Thyroid gland (tissue), 4 donors: ENCODE measurements at places on chromosomes 7 and 10. TPM values are rescaled to one million over a fixed set of nuclear protein-coding genes. Genes with fewer than 3 reads are reported as not detected.

VSIR gene
- 20.0 TPM for total RNA-seq

PBLD gene
- 5.0 TPM for total RNA-seq

UBE2H gene
- total RNA-seq, result 156 TPM

AMZ1 gene
- 1.2 TPM for total RNA-seq

MBLAC1 gene
- 3.2 TPM for total RNA-seq

CALN1 gene
- 0.10 TPM for total RNA-seq

ZNF3 gene
- total RNA-seq, result 31.4 TPM

GRCh38 chr7:96135241-96135640, 186.7 kb downstream of the SLC25A13 start:
- H3K36me3 ChIP-seq, result no peaks in the 10 kb centered on the region
- no peak for DNase-seq
- no peaks in the 10 kb centered on the region for H3K4me1 ChIP-seq
- H3K27me3 ChIP-seq, result no peaks in the 10 kb centered on the region

DNA sequence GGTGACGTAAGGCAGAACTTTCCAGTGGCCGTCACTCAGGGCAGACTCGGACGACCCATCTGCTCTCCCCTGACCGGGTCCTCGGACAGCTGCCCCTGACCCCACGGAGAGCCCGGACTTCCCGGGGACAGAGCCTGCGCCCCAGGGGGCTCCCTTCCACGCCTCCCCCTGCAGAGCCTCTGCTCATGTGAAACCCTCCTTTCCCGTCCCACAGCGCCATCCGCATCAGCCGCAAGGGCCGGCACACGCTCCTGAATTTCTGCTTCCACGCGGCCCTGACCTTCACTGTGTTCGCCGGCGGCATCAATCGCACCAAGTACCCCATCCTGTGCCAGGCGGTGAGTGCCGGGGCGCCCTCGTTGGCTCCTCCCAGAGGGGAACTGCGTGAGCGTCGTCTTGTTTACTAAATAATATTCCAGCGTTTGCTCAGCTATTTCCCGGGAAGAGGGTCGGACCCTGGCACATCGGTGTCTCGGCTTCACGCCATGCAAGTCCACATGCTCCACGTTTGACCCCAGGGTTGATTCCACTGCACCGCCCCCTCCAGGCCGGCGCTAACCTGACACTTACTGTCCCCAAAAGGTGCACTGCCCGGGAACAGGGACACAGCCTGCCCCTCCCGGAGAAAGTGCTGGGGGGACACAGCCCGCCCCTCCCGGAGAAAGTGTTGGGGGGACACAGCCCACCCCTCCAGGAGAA, 10.9 kb downstream of the ADGRA1 start:
- no peak for DNase-seq
- H3K4me1 ChIP-seq, result no peaks in the 10 kb centered on the region
- no peak overlapping the region for H3K4me3 ChIP-seq
- no peaks in the 10 kb centered on the region for H3K36me3 ChIP-seq
- H3K27me3 ChIP-seq, result no peaks in the 10 kb centered on the region

- no peak overlapping the region for H3K27ac ChIP-seq
- peaks cover 10% of the 10 kb centered on the region for H3K4me1 ChIP-seq
- no peak for DNase-seq
- H3K27me3 ChIP-seq, result no peaks in the 10 kb centered on the region
These were observed 40.1 kb downstream of the HHEX start for GRCh38 chr10:92729886-92730285.

GRCh38 chr7:114530057-114530611, 115.5 kb downstream of the FOXP2 start:
- no peaks in the 10 kb centered on the region for H3K27me3 ChIP-seq
- H3K4me1 ChIP-seq, result peaks cover 4% of the 10 kb centered on the region
- no peak for DNase-seq
- H3K36me3 ChIP-seq, result no peaks in the 10 kb centered on the region
- H3K27ac ChIP-seq, result no peak overlapping the region

GRCh38 chr10:49184642-49185111, 3.5 kb downstream of the TMEM273 start:
- H3K4me1 ChIP-seq, result no peaks in the 10 kb centered on the region
- H3K4me3 ChIP-seq, result no peak overlapping the region
- no peak overlapping the region for H3K27ac ChIP-seq

- no peaks in the 10 kb centered on the region for H3K27me3 ChIP-seq
- no peak overlapping the region for H3K27ac ChIP-seq
- peaks cover 4% of the 10 kb centered on the region for H3K4me1 ChIP-seq
- H3K4me3 ChIP-seq, result no peak overlapping the region
- no peak for DNase-seq
These were observed 60.8 kb downstream of the PHTF2 start for GRCh38 chr7:77859343-77859742.

- no peaks in the 10 kb centered on the region for H3K27me3 ChIP-seq
- DNase-seq, result no peak
- H3K4me3 ChIP-seq, result no peak overlapping the region
- peaks cover 4% of the 10 kb centered on the region for H3K4me1 ChIP-seq
These were observed 55.2 kb upstream of the FRMD4A start for GRCh38 chr10:14385596-14386593.

DNA sequence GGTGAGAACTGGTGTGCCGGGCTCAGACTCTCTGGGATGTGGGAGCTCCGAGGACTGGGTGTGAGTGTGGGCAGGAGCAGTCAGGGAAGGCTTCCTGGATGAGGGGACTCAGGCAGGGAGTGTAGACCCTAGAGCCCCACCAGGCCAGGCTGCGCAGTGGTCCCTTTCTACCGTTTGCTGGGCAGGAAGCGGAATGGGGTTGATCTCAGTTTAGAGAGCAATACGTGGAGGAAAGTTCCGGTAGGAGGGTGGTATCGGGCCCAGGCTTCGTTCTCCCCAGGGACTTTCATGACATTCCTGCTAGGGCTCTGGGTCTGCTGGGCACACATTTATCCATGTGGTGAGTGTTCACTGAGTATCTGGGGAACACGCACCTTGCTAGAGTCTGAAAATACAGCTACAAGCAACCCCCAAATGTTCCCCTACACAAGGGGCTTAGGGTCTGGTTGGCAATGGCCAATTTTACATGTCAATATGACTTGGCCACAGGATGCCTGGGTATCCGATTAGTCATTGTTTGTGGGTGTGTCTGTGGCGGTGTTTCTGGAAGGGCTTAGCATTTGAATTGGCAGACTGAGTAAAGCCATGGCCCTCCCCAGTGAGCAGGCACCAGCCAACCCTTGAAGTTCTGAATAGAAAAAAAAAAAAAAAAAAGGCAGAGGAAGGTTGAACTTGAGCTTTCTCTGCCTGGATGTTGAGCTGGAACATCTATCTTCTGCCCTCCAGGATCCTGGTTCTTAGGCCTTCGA, 20.8 kb downstream of the GHRHR start:
- H3K4me3 ChIP-seq, result no peak overlapping the region
- H3K36me3 ChIP-seq, result no peaks in the 10 kb centered on the region
- H3K4me1 ChIP-seq, result peaks cover 23% of the 10 kb centered on the region
- DNase-seq, result no peak

DNA sequence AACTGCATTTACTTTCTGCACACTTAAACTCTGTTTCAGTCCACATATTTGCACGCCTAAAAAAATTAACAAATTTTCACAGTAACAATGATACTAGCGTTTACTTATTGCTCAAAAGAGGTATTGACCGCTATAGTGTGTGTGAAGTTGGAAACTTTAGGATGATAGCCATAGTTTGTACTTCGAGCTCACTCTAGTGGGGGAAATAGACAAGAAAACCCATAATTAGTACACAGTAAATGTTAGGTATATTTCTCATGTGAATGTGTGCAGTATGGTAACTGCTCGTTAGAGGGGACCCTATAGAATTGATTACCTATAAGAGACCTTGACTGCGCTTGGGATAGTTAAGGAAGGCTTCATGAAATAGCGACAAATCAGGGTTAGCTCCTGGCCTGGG, 238.4 kb downstream of the AUTS2 start:
- no peaks in the 10 kb centered on the region for H3K27me3 ChIP-seq
- no peaks in the 10 kb centered on the region for H3K4me1 ChIP-seq
- H3K36me3 ChIP-seq, result no peaks in the 10 kb centered on the region
- DNase-seq, result no peak

GRCh38 chr10:101441541-101442455, 87.8 kb downstream of the BTRC start:
- H3K4me1 ChIP-seq, result peaks cover under 1% of the 10 kb centered on the region
- H3K27ac ChIP-seq, result no peak overlapping the region
- no peaks in the 10 kb centered on the region for H3K27me3 ChIP-seq
- H3K4me3 ChIP-seq, result no peak overlapping the region
- no peak for DNase-seq
- no peaks in the 10 kb centered on the region for H3K36me3 ChIP-seq

DNA sequence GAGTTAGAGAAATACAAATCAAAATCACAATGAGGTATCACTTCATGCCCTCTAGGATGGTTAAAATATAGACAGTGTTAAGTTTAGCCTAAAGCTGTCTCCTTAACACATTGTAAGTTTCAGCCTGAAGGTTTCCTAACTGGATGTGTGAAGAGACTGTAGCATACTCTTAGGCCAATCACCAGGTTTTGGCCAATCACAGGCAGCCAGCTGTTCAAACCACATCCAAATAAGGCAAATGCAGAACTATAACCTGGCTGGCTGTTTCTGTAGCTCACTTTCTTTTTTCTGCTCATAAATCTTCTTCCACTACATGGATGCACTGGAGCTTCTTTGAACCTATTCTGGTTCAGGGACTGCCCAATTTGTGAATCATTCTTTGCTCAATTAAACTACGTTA, 19.7 kb downstream of the ESYT2 start:
- no peaks in the 10 kb centered on the region for H3K36me3 ChIP-seq
- no peak overlapping the region for H3K4me3 ChIP-seq
- no peak overlapping the region for H3K27ac ChIP-seq

DNA sequence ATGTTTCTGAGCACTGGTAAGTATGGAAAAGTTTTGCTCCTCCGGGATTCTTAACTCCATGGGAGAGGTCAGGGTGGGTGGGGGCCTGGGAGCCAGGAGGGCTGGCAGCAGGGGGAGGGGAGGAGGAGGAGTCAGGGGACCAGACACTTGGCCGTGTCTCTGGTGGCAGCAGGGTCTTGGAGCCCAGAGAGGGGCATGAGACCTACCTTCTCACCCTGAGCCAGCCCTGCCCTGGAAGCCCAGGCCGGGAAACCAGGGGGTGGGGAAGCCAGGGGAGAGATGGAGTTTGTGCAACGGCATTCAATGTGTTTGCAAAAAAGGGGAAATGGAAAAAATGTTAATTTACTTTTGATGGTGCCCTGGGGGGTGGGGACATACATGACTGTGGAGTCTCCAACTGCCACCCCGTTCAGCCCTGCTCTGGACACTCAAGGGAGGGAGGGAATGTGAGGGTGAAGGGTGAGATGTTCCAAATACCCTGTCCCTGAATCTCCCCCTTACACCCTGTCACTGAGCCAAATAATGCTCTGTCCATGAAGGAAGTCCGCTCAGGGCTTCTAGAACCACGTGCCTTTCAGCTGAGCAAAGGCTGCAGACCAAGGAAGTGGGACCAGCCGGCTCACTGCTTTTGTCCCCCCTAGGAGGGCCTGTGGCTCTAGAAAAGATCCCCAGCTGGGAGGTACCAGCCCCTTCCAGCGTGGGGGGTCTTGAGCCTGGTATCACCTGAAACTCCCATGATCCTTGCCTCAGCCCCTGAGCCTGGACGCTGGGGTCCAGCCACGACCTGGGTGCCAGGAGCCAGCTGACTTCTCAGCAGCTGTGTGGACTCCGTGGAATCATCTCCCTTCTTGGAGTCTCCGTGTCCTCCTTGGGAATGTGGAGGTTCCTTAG, 48.3 kb downstream of the TMEM270 start:
- no peaks in the 10 kb centered on the region for H3K36me3 ChIP-seq
- DNase-seq, result no peak
- no peak overlapping the region for H3K27ac ChIP-seq
- no peaks in the 10 kb centered on the region for H3K27me3 ChIP-seq

- H3K27ac ChIP-seq, result no peak overlapping the region
- DNase-seq, result no peak
- H3K27me3 ChIP-seq, result no peaks in the 10 kb centered on the region
- H3K4me3 ChIP-seq, result no peak overlapping the region
These were observed 69.8 kb upstream of the KCTD7 start for GRCh38 chr7:66558660-66559465.

- no peaks in the 10 kb centered on the region for H3K4me1 ChIP-seq
- DNase-seq, result no peak
- H3K27me3 ChIP-seq, result no peaks in the 10 kb centered on the region
- no peaks in the 10 kb centered on the region for H3K36me3 ChIP-seq
These were observed 623.9 kb downstream of the SORCS1 start for GRCh38 chr10:106540645-106541044.

GRCh38 chr10:62842983-62843382, 26.8 kb upstream of the EGR2 start:
- H3K27ac ChIP-seq, result no peak overlapping the region
- no peaks in the 10 kb centered on the region for H3K36me3 ChIP-seq
- DNase-seq, result no peak
- H3K27me3 ChIP-seq, result no peaks in the 10 kb centered on the region
- H3K4me1 ChIP-seq, result no peaks in the 10 kb centered on the region

DNA sequence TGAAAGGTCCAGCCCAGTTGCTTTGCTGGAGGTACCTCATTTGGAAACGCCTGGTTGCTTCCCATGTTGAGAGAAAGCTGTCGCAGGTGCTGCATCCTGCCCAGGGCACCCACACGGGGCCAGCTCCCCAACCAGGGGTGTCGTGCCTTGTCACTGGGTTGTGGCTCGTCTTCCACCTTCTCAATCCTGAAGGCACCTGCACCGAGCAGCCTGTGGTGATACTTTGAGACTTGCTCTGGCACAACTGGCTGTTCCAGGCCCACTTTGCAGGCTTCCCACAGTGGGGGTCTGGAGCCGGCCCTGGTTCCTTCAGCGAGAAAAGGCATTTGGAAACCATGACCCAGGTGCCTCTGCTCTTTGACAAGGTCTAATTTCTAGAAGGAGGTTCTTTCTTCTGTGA, 197.3 kb upstream of the PPP2R2D start:
- H3K36me3 ChIP-seq, result no peaks in the 10 kb centered on the region
- H3K27ac ChIP-seq, result no peak overlapping the region
- no peaks in the 10 kb centered on the region for H3K4me1 ChIP-seq

DNA sequence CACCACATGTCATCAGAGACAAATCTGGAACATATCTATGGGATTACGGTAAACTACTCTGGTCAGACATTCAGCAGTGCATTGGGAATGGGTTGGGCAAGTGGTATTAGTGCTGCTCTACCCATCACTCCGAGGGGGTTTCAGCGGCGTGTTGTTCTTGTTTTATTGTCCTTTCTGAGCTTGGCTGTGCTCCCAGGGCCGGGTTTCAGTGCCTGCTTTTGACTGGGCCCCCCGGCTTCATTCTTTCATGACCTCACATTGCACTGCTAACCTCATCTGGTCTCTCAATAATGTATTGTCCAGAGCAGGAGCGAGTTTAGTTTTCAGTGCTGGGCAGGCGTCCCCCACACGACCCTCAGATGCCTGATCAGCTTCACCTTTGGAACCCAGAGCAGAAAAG, 364.6 kb downstream of the PAXIP1 start:
- DNase-seq, result no peak
- no peak overlapping the region for H3K4me3 ChIP-seq
- H3K27ac ChIP-seq, result no peak overlapping the region
- H3K27me3 ChIP-seq, result no peaks in the 10 kb centered on the region
- H3K36me3 ChIP-seq, result no peaks in the 10 kb centered on the region

- H3K27me3 ChIP-seq, result no peaks in the 10 kb centered on the region
- H3K27ac ChIP-seq, result no peak overlapping the region
- H3K36me3 ChIP-seq, result no peaks in the 10 kb centered on the region
- no peak for DNase-seq
- no peaks in the 10 kb centered on the region for H3K4me1 ChIP-seq
- H3K4me3 ChIP-seq, result no peak overlapping the region
These were observed 14.4 kb downstream of the COL28A1 start for GRCh38 chr7:7521259-7521658.

GRCh38 chr10:10043083-10043482, 974.6 kb upstream of the CELF2 start:
- no peak overlapping the region for H3K4me3 ChIP-seq
- no peaks in the 10 kb centered on the region for H3K4me1 ChIP-seq
- H3K27ac ChIP-seq, result no peak overlapping the region
- no peaks in the 10 kb centered on the region for H3K27me3 ChIP-seq
- no peak for DNase-seq

- no peak overlapping the region for H3K27ac ChIP-seq
- no peaks in the 10 kb centered on the region for H3K27me3 ChIP-seq
- no peaks in the 10 kb centered on the region for H3K36me3 ChIP-seq
- H3K4me1 ChIP-seq, result no peaks in the 10 kb centered on the region
These were observed 68.1 kb upstream of the CDK6 start for GRCh38 chr7:92904244-92905131.
